ENCODE measurements at places on chromosomes 4 and X. TPM values are rescaled to one million over a fixed set of nuclear protein-coding genes. Genes with fewer than 3 reads are reported as not detected.

Gene CXCL8
- 17.1 TPM for total RNA-seq

Gene REELD1
- not detected for total RNA-seq

GRCh38 chr4:4356106-4357041 lies 30.5 kb upstream of the NSG1 start:
- DNase-seq: peak; percentile 85

- peak; percentile 44 for DNase-seq
Observed at GRCh38 chrX:42967681-42968300, 189.8 kb upstream of the PPP1R2C start.

- DNase-seq: no peak
Observed at GRCh38 chr4:25271866-25272265, 38.0 kb downstream of the PI4K2B start.

DNA sequence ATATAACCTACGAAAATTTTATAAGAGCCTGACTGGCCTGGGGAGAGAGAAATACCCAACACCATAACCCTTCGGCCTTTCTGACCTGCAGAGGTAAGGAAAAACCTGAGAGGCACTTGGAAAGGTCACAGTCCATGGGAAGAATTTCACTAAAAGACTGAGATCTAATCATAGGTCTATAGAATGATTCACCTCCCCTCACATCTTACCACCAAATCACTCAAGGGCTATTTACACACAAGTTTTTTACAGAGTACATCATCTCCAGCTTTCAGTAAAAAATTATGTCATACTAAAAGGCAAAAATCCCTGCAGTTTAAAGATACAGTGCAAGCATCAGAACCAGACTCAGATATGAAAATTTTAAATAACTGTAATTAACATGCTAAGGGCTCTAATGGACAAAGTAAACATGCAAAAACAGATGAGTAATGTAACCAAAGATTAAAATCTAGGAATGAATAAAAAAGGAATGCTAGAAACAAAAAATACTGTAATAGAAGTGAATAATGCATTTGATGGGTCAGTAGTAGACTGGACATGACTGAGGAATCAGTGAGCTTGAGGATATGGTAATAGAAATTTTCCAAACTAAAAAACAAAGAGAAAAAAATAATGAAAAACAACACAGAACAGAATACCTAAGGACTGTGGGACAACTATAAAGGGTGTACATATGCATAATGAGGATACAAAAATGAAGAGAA lies 32.1 kb upstream of the SLC16A2 start:
- DNase-seq: no peak

GRCh38 chr4:159010563-159011260 lies 92.2 kb upstream of the RAPGEF2 start:
- no peak for DNase-seq

All from umbilical cord (tissue), 2 donors.